Kidney epithelial cell (primary cell): ENCODE measurements at places on chromosomes 1 and 21. TPM values are rescaled to one million over a fixed set of nuclear protein-coding genes. Genes with fewer than 3 reads are reported as not detected.

The LMX1A gene
- total RNA-seq = not detected in 2 replicates

The PGBD5 gene
- 54.0 and 70.7 TPM in 2 replicates for total RNA-seq

The SLC6A9 gene
- total RNA-seq = 20.1 and 22.4 TPM in 2 replicates

The PCAT6 gene
- 0.48 TPM in 1 of 2 replicates, not detected in the other for total RNA-seq

The DNM3 gene
- total RNA-seq = 1.6 and 2.7 TPM in 2 replicates

The TDRD10 gene
- total RNA-seq = not detected in 2 replicates

The TEDDM1 gene
- total RNA-seq = not detected in 2 replicates

The HTR1D gene
- 1.6 and 2.0 TPM in 2 replicates for total RNA-seq

- no peak for DNase-seq
These were observed 32.2 kb downstream of the FAM177B start for GRCh38 chr1:222769181-222769580.

- no peak for DNase-seq
These were observed 656.3 kb downstream of the PTPRC start for GRCh38 chr1:199295107-199295506.

- DNase-seq = no peak
These were observed 214 bp downstream of the NCAM2 start for GRCh38 chr21:20998456-20998789.

- DNase-seq = no peak
These were observed 79.6 kb downstream of the PROX1 start for GRCh38 chr1:214067397-214067796.

GRCh38 chr1:228091084-228091483 lies 8.6 kb downstream of the ARF1 start:
- no peak for DNase-seq

DNA sequence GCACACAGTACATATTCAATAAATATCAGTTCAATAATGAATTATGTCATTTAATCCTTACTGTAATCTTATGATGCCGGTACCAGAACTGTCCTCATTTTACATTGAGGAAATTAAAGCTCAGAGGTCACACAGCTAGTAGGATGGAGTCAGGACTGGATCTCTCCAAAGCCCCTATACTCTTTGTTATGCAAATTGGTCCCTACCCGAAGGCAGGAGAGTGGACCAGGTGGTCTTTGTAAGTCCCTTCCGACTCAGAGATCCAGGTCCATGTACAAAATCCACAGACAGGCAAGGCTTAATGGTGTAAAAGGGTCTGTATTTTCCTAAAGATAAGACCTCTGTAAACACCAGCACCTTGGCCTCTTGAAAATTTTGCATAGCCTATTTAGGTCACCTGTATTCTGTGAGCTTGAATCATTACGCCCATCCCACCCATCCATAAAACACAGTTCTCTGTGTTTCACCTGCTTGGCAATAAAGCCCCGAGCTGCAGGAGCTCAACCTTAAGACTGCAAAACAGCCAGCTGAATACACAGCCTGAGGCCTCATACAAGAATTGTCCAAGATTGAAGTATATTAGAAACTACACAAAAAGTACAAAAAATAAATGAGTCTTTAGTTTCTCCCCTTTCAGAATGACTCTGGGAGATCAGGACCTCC lies 41.7 kb downstream of the PLXNA2 start:
- DNase-seq = no peak

- no peak for DNase-seq
These were observed 64.8 kb upstream of the ATP5PO start for GRCh38 chr21:33980276-33980916.

- no peak for DNase-seq
These were observed 70.2 kb downstream of the CCDC30 start for GRCh38 chr1:42533101-42533863.

- DNase-seq = no peak
These were observed 13.0 kb upstream of the TNFSF4 start for GRCh38 chr1:173220157-173220556.

DNA sequence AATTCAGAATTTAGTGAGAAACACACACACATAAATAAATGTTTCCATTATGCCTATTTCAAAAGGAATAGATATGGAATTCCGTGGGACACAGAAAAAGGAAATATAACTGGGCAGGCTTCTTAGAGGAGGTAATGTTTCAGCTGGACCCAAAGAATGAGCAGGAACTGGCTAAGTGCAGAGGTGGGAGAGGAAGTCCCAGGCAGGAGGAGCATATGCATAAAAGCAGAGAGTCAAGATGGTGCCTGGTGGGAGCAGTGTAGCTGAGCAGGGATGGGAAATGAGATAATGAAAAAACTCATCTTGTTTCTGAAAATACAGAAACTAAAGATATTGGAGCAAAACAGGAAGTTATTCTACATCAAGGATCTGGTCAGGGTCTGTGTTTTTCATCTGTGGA lies 115.2 kb upstream of the MAGI3 start:
- DNase-seq = no peak

GRCh38 chr1:14748977-14749376 lies 150.5 kb downstream of the KAZN start:
- no peak for DNase-seq
